ENCODE measurements at places on chromosomes 2 and 18.
A peak's percentile ranks its signal among the peaks of the same experiment; 100 is the strongest.

DNA sequence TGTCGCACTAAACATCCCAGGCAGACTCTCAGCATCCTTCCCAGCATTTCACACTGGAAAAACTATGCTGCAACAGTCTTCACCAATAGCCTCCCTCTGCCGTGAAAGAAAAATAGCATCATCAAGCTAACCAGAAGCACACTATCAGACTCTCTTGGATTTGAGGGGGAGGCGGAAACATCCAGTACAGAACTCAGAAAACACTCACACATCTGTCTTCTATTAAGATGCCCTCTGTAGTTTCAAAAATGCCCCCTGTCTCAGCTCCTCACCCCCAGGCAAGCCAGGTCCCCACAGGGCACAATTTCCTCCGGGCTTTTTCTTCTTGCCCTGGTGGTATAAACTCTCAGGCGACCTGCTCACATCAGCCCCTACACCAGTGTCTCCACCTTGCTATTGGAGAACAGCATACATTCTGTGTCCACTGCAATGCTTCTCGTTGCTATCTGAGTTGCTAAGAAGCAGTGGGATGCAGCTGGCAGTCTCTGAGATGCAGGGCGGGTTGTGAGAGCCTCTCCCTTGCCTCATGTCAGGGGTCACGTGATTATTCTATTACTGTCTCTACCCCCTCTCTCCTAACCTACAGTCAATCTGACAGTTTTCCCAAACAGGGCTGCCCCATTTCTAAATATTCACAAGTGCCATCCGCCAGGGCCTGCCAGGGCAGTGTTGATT is 189.9 kb downstream of the INO80D start:
- no peak for DNase-seq

- DNase-seq = no peak
Measured at GRCh38 chr2:42009657-42010580, 37.9 kb upstream of the PKDCC start.

DNA sequence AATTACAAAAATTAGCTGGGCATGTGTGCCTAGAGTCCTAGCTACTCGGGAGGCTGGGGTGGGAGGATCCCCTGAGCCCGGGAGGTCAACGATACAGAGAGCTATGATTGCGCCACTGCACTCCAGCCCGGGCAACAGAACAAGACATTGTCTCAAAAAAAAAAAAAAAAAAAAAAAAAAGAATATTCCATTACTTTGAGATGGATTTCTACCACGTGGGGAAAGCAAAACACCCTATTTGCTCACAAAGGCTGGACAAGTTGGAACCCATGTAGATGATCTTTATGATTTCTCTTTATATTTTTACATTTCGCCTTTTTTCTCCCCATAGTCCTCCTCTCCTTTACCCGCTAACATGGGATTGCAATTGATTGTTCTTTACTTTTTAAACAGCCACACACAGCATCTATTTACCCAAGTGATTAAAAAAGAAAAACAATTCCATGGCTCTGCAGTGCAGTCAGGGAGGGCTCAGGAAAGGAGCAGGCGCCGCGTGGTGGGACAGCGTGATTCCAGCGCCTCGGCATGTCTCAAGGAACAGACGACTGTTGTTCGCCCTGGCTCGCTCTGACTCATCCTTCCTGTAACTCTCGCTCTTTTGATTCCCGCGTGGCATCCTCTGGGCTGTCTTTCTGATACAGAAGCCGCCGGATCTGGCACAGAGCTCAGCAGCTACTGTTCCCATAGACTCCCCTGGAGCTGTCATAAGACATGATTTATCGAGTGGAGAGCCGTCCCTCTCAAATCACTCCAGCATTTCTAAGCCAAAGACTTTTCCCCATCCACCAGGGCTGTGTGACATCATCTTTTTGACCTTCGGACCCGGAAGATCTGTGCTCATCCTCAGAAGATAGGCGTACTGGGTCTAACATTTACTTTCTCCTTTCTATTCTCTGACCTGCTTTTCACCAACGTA is 230.4 kb upstream of the AGAP1 start:
- no peak for DNase-seq

GRCh38 chr2:228433721-228434120 is 252.2 kb upstream of the SPHKAP start:
- no peak for DNase-seq

DNA sequence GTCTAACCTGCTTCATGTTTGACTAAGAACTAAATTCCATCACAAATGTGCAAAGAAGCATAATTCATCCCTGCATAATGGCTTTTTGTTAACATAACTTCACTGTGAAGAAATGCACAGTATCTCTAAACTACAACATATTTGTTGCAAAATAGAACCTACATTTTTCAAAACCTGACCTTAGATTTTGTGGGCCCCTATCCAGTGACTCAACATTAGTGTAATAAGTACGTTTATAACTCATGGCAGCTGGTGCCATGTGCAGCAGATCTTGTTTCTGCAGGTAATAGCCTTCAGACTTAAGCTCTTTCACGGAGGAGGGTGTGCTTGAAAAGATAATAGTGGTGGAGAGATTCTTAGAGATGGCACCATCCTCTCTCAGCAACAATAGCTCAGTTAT is 28.6 kb upstream of the VWC2L start:
- DNase-seq = no peak

GRCh38 chr2:203484266-203485112 is 50.6 kb downstream of the RAPH1 start:
- DNase-seq = peak; percentile 31

DNA sequence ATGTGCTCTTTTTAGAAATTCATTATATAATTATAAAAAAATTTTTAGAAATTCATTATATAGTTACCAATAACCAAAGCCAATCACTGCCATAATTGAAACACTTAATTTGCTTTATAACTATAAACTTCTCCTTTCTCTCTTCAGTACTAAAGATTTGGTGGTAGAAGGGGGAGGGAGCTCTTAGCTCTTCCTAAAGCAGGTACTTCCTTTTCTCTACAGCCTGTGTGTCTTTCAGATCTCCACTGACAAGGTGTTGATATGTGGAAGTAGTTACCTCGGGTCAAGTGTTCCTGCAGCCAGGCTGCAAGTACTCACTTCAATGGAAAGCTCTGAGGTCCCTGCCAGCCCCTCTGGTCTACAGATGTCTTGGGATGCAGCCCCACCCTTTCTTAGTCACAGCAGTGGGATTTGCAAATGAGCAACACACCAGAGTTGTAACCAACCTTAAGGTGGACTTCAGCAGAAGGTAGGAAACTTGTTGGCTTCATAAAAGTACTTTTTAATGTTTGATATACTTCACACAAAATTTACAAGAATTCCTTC is 690.0 kb downstream of the ARHGAP15 start:
- no peak for DNase-seq

DNA sequence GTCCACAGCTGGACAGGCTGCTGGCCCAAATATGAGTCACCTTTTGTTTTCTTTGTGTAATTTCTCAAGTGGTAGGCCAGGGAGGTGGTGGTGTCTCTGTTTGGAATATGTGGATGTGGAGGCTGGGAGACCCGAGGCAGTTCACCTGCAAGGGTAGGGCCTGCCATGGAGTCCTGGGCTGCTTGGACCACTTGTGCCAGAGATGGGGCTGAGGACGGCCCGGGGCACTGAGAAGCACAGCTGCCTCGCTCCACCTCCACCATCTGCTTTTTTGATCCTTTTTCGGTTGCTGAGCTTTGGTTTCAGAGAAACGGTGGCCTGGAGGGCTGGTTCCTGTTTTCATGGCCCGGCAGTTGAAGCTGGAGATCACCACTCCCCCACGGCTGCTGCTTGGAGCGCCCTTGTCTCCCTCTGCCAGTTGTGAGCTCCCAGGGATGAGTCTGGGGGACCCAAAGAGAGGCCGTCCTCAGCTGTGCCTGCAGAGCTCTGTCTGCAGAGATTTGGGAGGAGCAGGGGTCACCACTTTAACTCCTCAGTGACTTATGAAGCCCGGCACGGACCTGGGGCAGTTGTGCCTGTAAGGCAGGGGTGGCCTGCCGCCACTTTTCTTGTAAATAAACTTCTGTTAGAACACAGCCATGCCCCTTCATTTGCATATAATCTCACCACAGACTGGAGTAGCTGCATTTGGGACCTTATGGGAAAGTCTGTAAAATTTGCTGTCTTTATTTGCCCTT is 67.6 kb upstream of the MCFD2 start:
- DNase-seq = peak; percentile 84

- peak; percentile 32 for DNase-seq
Measured at GRCh38 chr18:56748698-56749268, 97.6 kb downstream of the WDR7 start.

DNA sequence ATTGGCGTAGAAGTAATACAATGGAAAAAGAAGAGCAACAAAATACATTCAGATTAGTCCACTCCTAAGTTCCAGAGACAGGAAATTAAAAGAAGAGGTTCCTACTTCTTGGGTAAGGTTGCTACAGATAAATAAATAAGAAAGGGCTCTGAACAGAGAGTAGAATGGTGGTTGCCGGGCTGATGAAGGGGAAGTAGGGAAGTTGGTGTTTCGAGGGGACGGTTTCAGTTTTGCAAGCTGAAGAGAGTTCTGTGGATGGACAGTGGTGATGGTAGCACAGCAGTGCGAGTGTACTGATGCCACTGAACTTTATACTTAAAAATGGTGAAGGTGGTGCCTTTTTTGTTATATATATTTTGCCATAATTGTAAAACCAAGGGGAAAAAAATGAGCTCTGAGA is 48.2 kb downstream of the CABYR start:
- DNase-seq = no peak

DNA sequence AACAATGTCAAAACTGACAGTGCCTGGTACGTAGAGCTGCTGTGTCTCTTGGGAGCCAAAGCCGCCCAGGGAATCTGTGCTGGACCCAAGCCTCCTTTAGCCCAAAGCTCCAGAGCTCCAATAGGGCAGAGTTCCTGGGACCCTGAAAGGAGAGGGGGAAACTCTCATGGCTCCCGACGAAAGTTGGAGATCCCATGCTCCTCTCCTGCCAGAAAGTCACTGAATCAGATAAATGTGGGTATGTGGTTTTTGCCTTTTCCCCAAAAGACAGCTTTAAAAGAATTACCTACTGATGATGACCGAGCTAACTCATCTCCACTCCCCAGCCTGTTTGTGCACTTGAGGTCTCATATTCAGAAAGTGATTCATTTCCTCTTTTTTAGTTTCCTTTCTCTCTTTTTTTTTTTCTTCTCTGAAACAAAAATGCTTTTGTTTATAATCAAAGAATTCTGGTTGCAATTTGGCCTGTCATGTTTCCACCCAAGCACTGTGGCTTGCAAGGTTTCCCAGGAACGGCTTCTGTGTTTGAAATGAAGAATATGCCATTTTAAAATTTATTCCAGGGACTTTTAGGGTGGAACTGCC is 14.1 kb upstream of the PMAIP1 start:
- DNase-seq = peak; percentile 59

- DNase-seq = no peak
Measured at GRCh38 chr18:6132751-6133368, 237.5 kb upstream of the TMEM200C start.

- peak; percentile 86 for DNase-seq
Measured at GRCh38 chr2:219441451-219442255, 7.0 kb downstream of the SPEG start.

DNA sequence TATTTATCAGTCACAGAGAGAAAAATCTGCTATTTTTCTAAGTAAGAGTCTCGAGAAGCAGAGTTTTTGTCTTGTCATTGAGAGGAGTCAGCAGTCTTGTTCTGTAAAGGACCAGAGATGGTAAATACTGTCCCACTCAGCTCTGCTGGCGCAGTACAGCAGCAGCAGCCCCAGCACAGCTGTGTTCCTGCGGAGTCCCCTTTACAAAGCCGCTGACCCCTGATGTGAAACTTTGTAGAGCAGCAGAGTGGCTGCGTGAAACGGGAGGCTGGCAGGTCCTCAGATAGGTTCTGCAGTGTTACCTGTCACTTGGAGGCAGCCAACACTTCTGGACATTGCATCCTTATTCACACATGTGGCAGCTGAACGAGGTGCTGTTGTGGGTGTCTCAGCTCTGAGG is 45.2 kb downstream of the TMEM185B start:
- no peak for DNase-seq

- no peak for DNase-seq
Measured at GRCh38 chr2:54227798-54228197, 28.2 kb downstream of the TSPYL6 start.

GRCh38 chr2:183070942-183071844 is 7.4 kb upstream of the DUSP19 start:
- DNase-seq = no peak

DNA sequence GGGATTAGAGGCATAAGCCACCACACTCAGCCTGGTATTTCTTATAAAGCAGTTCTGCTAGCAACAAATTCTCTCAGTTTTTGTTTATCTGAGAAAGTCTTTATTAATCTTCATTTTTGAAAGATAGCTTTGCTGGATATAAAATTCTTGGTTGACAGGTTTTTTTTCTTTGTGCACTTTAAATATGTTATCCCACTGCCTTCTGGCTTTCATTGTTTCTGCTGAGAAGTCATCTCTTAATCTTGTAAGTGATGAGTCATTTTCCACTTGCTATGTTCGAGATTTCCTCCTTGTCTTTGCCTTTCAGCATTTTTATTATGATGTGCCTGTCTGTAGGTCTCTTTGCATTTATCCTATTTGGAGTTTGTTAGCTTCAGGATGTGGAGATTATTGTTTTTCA is 5.9 kb upstream of the ELAC1 start:
- DNase-seq = no peak

GRCh38 chr18:67484458-67484857 is 32.1 kb downstream of the DSEL start:
- DNase-seq = no peak

- no peak for DNase-seq
Measured at GRCh38 chr18:64095056-64095455, 53.8 kb downstream of the LINC00305 start.

DNA sequence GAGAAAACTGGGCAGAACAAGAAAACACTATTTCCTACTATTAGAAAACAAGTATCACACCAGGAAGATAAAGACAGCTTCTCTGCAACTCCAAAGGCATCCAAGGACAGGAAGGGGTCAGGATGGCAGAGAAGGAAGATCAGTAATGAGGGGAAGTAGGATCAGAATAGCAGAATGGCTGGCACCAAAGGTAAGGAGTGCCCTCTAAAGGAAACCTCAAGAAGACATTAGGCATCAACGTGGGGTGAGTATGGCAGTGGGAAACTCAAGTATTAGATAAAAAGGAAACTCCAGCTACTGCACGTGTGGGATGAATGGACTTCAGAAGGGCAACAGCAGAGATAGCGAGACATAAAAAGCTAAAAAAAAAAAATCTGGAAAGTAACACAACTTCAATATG is 25.9 kb downstream of the HDLBP start:
- no peak for DNase-seq

DNA sequence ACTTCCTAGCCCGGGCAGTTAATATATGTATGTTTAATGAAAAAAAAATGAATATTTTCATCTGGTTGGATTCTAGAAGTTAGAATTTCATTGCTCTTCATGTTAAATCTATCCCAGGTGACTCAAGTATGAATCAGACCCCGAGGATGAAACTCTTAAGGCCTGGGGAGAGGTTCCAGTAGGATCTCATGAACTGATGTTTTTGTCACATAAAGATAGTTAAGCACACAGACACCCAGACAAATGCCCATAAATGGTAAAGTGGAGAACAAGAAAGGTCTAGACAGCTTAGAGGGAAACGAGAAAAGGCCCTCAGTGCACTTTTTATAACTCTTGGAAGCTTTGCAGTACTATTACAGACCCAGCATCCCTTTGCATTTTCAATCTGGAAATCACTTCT is 114.1 kb downstream of the RIF1 start:
- DNase-seq = no peak

Measured in GM13977 (cell line).